T-helper 1 cell (primary cell): ENCODE measurements at places on chromosomes 4 and X.

DNA sequence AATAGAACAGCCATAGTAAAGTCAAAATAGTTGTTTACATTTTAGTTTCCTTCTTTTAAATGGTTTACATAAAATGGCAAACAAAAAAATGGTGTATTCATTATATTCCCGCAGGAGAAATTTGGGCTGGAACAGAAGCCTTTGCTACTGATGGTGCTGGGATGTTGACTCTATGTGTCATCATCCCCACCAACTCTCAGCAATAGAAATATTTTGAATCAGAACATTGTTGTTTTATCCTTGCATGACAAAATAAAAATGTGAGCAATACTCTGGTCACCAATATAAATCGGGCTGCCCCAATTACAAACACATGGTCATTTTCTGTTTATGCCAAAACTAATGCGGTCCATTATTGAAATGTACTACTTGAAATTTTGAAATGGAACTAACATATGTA, 1131.6 kb upstream of the PCDH7 start:
- DNase-seq = no peak

DNA sequence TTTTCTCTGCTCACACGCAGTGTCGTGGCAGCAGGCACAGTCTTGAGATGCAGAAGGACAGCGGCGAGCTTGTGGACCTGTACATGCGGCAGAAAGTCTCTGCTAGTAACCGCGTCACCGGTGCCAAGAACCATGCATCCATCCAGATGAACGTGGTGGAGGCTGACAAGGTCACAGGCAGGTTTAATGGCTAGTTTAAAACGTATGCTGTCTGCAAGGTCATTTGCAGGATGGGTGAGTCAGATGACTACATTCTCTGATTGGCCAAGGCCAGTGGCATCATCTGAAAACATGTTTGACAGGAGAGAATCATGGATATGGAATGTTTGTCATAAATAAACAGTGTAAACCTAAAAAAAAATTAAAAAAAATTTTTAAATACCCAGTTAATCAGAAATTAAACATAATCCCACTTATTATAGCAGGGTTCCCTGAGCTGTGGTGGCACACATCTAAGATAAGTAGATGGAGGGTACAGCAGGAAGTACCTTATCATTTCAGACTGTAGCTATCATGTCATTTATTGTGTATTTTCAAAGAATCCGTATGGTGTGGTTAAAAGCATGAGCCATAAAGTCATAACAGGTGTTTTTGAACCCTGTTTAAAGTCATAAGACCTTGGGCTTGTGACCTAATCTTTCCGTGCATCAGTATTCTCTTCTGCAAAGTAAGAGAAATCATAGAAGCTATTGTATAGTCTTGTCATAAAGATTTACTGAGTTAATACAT, 7.5 kb upstream of the BMP2K start:
- no peak for DNase-seq

DNA sequence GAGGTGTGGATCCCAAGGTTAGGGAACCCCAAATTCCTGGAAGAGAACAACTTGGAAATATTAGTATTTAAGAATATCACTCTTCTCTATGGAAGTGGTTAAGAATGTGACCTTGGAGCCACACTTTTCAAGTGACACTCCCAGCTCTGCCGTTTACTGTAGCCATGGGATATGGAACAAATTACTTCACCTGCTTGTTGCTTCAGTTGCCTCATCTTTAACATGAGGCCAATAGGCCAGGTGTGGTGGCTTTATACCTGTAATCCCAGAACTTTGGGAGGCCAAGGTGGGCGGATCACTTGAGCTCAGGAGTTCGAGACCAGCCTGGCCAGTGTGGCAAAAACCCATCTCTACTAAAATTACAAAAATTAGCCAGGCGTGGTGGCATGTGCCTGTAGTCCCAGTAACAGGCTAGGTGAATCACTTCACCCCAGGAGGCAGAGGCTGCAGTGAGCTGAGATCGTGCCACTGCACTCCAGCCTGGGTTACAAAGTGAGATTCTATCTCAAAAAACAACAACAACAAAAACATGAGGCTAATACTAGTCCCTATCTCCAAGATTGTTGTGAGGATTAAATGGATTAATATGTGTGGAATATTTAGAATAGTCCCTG, 13.0 kb downstream of the IL13RA1 start:
- DNase-seq = no peak

DNA sequence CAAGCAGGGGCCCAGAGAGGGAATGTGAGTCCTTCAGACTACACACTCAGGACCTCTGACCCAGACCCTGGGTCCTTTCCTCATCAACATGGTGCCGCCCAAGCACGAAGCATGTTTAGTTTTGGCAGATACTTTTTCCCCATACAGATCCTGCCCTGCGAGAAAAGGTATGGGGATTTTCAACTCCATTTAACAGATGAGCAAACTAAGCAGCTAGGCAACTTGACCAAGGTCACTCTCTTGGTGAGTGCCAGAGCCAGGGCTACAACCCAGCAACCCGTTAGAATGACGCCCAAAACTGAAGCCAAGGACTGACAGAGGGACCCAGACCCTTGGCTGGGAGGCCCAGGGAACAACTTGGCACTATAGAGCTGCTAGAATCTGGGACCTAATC, 40.3 kb upstream of the MSX1 start:
- DNase-seq = no peak

- DNase-seq = no peak
These were observed 520.4 kb downstream of the BCOR start for GRCh38 chrX:39577206-39577984.

- no peak for DNase-seq
These were observed 43.2 kb upstream of the RBM47 start for GRCh38 chr4:40672528-40673522.

GRCh38 chrX:51641421-51642021, 22.8 kb upstream of the CENPVL3 start:
- DNase-seq = no peak

GRCh38 chr4:15500701-15501100, 31.0 kb downstream of the CC2D2A start:
- no peak for DNase-seq

DNA sequence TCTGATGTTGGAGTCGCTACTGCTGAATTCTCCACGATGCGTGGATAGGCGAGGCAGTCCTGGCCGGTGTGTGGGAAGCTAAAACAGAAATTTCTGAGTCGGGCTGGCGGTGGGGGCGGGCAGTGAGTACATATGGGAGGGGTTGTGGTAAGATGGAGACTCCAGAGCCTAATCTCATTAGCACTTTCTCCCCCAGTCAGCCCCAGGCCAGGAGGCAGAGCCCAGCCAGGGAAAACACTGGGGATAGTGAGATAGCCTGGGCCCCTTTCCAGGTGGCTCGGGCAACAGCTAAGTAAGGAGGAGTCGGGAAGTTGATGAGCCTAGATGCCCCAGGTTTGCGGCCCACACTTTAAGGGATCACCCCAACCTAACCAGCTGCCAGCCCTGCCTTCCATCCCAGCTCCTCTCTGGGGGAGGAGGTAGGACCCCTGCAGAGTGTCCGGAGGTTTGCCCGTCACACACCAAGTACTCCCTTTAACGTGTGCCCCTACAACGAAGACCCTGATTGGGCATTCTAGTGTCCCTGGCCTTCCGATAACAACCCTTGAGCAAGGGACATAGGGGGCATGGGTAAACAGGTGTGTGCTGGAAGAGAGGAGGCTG, 2.4 kb upstream of the LOC101059915 start:
- no peak for DNase-seq

GRCh38 chrX:7155163-7155562, 7.2 kb upstream of the PUDP start:
- DNase-seq = no peak

DNA sequence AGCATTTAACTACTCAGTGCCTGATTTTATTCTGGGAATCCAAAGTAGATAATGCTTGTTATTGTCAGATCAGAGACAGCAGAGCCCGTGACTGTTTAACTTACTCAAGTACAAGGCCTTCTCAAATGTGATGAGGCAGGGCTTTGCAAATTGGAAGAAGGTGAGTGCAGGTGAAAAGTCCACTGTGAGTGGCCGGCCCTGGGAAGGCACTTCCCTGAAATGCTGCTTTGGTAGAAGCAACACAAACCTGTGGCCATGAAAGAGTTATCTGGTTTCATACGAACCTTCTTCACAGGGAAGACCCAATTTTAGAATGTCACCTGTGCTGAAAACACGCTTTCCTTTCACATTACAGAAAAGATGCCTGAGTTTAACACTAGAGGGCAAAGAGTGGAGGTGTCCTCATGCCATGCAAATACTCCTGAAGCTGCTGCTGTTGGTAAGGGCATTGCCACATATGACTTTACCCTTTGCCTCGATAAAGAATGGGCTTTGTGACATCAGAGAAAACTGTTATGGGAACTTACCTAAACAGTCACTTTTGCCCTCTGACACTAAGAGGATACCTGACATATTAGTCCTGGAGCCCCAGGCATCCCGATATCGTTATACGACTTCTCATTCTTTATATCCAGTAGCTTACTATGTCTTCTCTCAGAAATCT, 8.0 kb downstream of the PPARGC1A start:
- no peak for DNase-seq

- DNase-seq = no peak
These were observed 39.6 kb downstream of the RPS6KA3 start for GRCh38 chrX:20227116-20227515.

DNA sequence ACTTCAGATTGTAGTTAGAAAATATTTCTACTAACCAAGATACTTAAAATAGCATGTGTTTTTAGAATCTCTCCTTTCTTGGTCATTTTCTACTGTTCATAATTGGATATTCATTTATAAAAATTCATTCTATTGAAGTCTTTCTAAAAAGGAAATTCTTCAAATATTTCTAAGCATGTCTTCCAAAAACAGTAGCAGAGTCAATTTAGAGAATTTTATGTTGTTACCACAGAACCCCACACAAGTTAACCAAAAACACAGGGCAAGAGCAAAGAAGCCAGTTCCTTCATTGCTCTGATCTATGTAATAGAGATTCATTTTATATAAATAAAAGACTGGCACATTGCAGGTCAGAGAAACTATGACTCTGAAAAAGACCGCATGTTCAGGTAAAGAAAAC, 345.1 kb upstream of the PITX2 start:
- no peak for DNase-seq

DNA sequence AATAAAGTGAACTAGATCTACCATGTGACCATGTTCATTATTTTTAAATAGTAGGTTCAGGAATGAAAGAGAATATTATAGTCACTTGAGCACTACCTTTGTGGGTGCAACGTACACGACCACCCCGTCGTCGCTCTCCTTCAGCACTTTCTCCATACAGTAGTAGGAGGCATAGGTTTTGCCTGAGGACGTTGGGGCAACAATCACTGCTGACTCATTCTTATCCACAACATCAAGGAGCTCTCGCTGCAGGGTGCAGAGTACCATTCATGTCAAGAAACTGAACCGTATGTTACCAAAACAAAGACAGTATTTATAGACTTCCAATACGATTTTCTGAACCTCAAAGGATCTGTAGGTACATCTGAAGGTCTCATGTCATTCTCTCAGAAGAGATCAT, 44.7 kb downstream of the DDX60 start:
- no peak for DNase-seq

GRCh38 chr4:53744446-53745160, 153.3 kb upstream of the LNX1 start:
- DNase-seq = no peak

- DNase-seq = peak; percentile 97
These were observed 18.2 kb downstream of the ELF4 start for GRCh38 chrX:130091980-130092522.

- no peak for DNase-seq
These were observed 161.0 kb downstream of the CPXCR1 start for GRCh38 chrX:88908056-88908455.

- DNase-seq = no peak
These were observed 671.3 kb upstream of the GALNT7 start for GRCh38 chr4:172497321-172497720.

- no peak for DNase-seq
These were observed 18.9 kb upstream of the RASGEF1B start for GRCh38 chr4:81490403-81491160.

DNA sequence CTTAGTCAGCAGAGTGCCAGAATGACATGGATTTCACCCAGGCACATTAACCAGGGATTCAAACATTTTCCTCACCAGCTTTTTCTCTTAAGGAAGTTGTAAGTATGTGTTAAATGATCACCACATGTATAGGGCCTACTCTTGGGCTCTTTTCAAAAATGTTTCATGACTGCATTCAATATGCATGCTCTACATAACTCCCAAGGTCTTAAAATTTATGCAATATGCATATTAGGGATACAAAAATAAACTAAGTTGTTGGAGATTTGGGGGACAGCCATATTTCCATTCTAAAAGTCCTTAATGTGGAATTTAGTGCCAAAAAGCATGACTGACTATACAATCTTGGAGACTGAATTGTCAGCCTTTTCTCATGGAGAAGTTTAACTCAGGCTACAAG, 25.0 kb upstream of the TRPC5OS start:
- DNase-seq = no peak

DNA sequence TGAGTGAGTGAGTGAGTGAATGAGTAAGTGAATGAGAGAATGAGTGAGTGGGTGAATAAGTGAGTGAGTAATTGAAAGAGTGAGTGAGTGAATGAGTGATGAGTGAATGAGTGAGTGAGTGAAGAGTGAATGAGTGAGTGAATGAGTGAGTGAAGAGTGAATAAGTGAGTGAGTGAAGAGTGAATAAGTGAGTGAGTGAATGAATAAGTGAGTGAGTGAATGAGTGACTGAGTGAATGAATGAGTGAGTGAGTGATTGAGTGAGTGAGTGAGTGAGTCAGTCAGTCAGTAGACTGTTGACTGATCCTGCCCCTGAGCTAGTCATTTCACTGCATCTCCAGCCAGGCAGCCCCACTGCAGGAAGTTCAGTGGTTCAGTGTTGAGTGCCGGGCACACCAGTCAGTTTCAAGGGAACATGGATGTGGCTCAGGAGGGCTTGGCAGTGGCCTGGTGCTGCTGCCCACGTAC, 228.4 kb upstream of the PSAPL1 start:
- no peak for DNase-seq

GRCh38 chrX:135977611-135978010, 3.8 kb upstream of the MMGT1 start:
- DNase-seq = no peak

GRCh38 chr4:3879681-3880614, 113.8 kb downstream of the ADRA2C start:
- DNase-seq = no peak

DNA sequence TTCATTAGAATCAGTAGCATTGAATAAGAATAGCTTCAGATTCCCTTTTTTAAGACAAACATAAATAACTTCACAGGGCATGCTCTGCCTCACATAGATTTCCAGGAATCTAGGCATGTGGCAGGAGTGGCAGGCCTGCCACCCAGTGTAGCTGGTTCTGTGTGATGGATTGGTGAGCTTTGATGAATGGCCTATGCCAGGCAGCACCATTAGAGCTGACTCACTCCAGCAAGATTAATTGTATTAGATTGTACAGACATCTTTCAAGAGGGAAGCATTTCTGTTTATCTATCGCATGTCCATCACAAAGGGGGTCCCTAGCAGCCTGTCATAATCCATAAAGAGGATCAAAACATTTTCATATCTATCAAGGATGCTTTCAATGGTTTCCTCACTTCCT, 71.9 kb downstream of the NAA11 start:
- DNase-seq = no peak

GRCh38 chr4:165767671-165768070, 105.4 kb upstream of the TLL1 start:
- DNase-seq = no peak

GRCh38 chr4:123390846-123391456, 5.6 kb upstream of the SPRY1 start:
- DNase-seq = no peak

- DNase-seq = no peak
These were observed 22.1 kb downstream of the UBE2K start for GRCh38 chr4:39719804-39720580.

- DNase-seq = no peak
These were observed 130.7 kb upstream of the TMEM164 start for GRCh38 chrX:109872021-109872732.
